HT-29 (cell line): ENCODE measurements at places on chromosomes 12 and 14.
A peak's percentile ranks its signal among the peaks of the same experiment; 100 is the strongest.

GRCh38 chr12:56145217-56145616 is 7.2 kb upstream of the MYL6B start:
- DNase-seq: no peak

GRCh38 chr14:27623782-27624181 is 1025.9 kb upstream of the NOVA1 start:
- no peak for DNase-seq

DNA sequence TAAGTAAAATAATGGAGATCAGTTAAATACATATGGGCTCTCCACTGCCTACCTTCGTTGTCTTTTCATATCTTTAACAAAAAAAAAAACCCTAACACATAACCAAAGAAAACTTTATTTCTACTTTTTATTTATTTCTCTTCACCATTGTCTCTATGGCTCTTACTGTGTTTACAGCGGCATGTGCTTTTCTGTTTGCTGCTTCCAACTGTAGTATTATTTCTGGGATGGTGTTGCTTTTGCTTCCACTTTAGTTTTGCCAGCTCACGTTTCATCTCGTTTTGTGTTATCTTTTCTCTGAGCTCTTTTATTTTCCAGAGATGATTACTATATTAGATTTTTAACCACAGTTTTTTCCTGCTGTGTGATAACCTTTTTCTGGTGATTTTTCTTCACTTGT is 46.1 kb downstream of the KTN1 start:
- DNase-seq: no peak

DNA sequence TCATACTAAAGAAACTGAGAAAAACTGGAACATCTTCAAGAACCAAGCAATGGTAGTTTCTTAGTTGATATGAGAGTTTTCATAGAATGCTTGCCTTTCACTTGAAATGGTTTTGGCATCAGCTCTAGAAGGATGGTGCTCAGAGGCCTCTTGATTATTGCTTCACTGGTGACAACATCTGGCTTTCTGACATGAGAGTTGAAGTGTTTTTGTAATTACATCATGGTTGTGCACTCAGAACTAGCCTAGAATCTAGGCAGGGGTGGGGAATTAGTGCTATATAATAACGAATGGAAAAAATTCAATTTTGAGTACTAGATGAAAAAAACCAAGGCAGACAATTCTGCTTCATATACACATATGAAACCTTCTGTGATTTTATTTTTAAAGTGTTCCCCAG is 172.8 kb upstream of the LMNTD1 start:
- no peak for DNase-seq

- no peak for DNase-seq
These were observed 72.5 kb downstream of the HMGA2 start for GRCh38 chr12:65896743-65897142.

DNA sequence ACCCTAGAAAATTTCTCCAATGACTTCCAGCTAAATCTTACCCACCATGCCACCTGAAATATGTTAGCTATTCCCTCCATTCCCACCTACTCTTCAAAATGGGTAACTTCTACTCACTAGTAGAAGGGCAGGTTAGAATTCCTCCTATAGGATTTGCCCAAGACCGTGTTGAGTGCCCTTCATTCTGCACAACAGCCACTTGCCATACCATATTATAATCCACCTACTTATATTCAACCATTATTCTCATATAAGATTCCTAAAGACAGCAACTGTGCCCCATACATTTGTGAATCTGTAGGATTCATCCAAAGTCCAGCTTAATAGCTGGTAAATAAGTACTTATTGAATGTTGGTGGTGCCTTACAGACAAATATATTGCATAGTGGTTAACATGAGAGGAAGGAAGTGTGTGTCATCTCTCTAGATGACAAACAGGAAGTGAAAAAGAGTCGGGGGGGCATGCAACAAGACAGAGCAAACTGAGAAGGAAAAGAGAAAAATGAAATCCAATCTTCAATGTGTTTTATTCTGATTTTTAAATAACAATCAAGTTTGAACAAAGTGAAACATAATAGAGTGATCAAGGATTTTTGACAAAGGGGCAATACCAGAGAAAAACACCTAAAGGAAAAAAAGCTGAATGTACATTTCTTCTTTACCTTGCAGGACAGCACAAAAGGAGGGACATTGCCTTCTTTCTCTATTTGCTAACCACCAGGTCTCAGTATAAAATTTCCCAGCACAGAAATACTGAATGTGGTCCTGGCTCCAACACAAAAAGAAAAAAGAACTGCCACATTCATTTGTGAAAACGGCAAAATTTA is 389.3 kb upstream of the USP15 start:
- DNase-seq: no peak

- no peak for DNase-seq
These were observed 20.6 kb downstream of the RACGAP1 start for GRCh38 chr12:50004696-50005095.

- no peak for DNase-seq
These were observed 38.1 kb downstream of the CCDC88C start for GRCh38 chr14:91379579-91379932.

DNA sequence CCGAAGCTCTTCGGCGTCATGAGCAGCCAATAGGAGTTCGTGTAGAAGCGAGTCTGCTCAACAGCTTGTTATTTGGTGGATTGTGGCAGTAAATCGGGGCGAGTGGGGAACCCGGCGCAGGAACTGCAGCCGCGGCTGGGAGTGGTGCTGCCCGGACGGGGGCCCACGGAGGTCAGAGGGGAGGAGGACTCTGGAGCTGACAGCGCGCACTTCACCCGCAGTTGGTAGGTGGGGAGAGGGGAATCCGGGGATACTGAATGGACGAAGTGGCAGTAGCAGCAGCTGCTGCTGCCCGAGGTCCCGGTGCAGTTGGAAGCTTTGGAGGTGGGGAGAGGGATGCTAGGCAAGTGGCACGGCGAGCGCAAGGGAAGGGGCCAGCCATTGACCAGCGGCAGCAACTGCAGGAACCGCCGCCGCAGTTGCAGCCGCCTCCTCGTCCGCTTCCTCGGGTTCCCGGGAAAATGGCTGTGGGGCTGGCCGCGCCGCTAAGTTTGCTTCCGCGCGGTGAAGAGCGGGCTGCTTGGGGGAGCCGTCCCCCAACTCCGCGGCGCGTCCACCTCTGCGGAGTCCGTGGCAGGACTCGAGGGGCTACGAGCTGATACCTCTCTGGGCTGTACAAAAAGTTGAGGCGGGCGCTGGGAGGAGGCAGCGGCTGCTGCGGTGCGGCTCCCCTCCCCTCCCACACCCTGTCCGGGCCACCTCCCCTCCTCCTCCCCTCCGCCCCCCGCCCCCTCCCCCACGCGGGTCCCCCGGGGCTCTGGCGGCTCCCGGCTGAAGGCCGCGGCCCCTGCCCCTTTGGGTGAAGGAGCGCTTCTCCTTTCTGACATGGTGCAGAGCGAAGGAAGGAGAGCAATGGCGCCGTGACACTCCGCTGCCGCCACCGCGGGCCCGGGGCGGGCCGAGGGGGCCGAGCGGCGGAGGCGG is at the start of gene ARID4A:
Gene ARID4A (plus strand): TSS at position 79 of the 924 bp plus-strand sequence. CDS start 1,300 bp downstream, outside the sequence.
- no peak for DNase-seq

GRCh38 chr14:84825481-84826251 is 704.3 kb upstream of the FLRT2 start:
- no peak for DNase-seq

GRCh38 chr14:80136358-80136757 is 74.9 kb downstream of the DIO2 start:
- DNase-seq: no peak

GRCh38 chr12:68139941-68140340 is 19.6 kb downstream of the IFNG start:
- DNase-seq: no peak

DNA sequence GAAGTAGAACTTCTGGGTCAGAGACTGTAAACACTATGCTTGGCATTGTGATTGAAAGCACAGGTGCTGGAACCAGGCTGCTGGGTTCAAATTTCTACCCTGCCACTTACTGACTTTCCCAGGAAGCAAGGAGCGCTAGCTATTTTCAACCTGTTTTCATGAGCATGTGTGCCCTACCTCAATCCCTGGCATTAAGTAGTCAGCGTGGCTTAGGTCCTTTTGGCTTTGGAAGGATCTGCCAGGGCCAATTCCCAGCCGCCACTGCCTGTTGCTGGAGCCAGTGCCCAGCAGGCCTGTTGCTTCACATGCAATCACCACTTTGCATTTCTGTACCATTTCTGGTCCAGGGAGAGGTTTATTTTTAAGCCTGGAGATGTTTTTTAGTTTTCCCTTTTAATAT is 196.3 kb downstream of the TRHDE start:
- no peak for DNase-seq

- DNase-seq: no peak
These were observed 33.7 kb upstream of the PPP2R5C start for GRCh38 chr14:101727611-101728366.

- no peak for DNase-seq
These were observed 46.8 kb downstream of the DDX11 start for GRCh38 chr12:31120392-31121008.

- DNase-seq: peak; percentile 46
These were observed 3.3 kb downstream of the COL2A1 start for GRCh38 chr12:48000878-48001504.

- DNase-seq: peak; percentile 63
These were observed 624 bp upstream of the PWP1 start for GRCh38 chr12:107684990-107685359.

DNA sequence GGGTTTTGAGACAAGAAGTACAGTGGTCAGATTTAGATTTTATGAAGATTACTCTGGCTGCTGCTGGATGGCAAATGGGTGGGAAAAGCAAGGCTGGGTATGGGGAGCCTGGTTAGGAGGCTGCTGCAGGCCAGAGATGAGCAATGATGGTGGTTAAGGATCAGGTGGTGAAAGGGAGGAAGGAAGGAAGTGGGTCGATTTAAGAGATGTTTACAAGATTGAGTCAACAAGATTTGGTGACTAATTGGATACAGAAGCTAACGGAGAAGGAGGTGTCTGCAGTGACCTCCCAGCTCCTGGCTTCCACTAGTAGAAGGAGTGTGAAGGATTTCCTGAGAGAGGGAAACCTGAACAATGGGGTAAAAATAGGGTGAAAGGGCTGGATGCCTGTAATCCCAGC is 18.7 kb downstream of the NOS1 start:
- DNase-seq: no peak

- DNase-seq: peak; percentile 48
These were observed 36.4 kb upstream of the FBRSL1 start for GRCh38 chr12:132453361-132454192.

DNA sequence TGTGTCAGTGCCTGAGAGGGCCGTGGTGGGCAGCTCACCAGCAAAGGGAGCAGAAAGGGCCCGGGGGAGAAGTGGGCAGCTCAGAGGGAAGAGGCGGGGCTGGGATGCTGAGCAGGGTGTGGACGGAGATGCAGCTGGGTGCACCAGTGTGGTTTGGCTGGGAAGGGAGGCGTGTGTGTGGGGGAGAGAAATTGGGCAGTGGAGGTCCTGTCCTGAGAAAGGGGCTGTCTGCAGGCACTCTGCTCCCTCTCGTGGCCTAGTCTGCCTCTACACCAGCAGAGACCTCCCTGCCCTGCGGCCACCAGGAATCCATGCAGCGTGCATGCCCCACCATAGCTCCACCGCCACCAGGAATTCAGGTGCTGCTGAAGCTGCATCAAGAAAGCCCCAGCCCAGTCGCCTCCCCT is 6.4 kb downstream of the TMEM121 start:
- DNase-seq: no peak

- no peak for DNase-seq
These were observed 22.9 kb downstream of the VCPKMT start for GRCh38 chr14:50093496-50093895.

GRCh38 chr12:45234139-45234865 is 18.4 kb downstream of the ANO6 start:
- DNase-seq: peak; percentile 55

- DNase-seq: peak; percentile 84
These were observed 31.9 kb upstream of the ZFP36L1 start for GRCh38 chr14:68824517-68825347.

GRCh38 chr14:25518364-25518763 is 468.4 kb upstream of the STXBP6 start:
- no peak for DNase-seq

- DNase-seq: no peak
These were observed 17.8 kb downstream of the FBLN5 start for GRCh38 chr14:91929700-91930099.

DNA sequence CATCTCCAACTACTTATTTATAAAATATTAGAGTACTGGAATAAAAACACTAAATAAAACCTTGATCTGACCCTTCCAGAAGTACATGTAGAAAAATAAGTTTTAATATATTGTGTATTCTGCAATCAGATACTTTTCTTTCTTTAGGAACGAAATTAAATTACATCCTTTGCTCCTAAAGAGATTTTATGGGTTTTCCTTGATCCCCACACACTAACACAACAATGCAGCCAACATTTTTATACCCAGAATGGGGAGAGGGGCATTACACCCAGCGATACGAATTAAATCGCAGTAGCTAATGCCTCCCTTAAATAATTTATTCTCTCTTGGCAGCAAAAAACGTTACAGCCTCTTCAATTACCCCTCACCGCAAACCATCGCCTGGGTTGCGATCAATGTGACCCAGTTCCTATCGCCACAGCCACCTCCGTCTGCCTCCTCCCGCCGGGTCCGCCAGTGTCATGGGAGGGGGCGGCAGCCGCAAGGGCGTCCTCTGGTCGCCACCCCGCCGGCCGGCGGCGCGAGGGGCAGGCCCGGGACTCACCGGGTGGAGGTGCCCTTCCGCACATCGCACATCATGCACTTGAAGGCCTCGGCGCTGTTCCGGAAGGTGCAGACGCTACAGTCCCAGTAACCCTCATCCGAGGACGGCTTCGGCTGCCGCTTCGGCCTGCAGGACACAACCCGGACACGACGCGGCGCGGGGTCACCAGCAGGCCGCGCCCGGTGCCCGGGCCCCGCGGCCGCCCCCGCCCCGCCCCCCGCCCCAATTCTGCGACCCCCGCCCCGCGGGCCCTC is 796 bp downstream of the YAF2 start:
- peak; percentile 78 for DNase-seq

DNA sequence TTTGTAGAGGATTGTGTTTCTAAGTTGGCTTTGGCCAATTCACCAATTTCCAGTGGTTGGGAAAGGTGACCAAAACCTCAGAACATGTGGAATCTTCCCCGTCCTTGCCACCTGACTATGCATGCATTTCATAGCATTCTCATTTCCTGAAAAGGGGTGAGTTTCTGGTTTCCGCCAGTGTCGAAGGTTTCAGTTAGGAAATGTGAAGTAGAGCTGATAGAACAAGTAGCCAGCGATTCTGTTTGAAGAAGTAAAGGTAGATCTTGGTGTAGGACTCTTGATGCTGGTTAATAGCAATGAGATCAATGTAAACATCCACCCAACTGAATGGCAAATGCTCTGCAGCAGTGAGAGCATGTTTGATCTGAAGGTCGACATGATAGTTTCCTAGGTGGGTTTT is 15.9 kb downstream of the SMOC1 start:
- DNase-seq: no peak

GRCh38 chr14:31096255-31096654 is 70.1 kb upstream of the STRN3 start:
- no peak for DNase-seq

DNA sequence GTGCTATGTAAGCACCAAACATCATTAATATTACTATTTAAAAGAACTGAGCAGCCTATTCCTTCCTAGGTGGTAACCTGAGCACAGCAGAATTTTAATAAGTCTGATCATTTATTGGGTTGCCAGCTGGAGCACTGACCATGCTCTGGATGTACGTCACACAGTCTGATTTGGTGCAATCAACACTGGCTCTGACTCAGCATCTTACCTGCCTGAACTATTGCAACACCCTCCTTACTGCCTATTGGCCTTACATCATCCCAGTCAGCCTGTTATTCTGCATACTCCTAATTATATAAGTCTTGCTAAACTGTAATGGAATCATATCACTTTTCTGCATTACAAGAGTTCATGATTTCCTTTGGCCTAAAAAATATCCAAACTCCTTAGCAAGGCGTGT is 149.7 kb downstream of the PTPRO start:
- DNase-seq: no peak

- no peak for DNase-seq
These were observed 96.4 kb downstream of the TMEM260 start for GRCh38 chr14:56676042-56676441.

- DNase-seq: no peak
These were observed 16.3 kb downstream of the GXYLT1 start for GRCh38 chr12:42128327-42128726.
